ENCODE measurements at places on chromosomes 4 and X. TPM values are rescaled to one million over a fixed set of nuclear protein-coding genes. Genes with fewer than 3 reads are reported as not detected.

HSPA4L gene
- 0.91 TPM for polyA plus RNA-seq

TENM3 gene
- polyA plus RNA-seq: 0.64 TPM

CENPVL2 gene
- polyA plus RNA-seq: not detected

ERAS gene
- not detected for polyA plus RNA-seq

XKRX gene
- 1.6 TPM for polyA plus RNA-seq

TET2 gene
- polyA plus RNA-seq: 4.1 TPM

Data from lung (tissue), 17 donors.